ENCODE measurements at places on chromosomes 13 and 19.
A peak's percentile ranks its signal among the peaks of the same experiment; 100 is the strongest.

DNA sequence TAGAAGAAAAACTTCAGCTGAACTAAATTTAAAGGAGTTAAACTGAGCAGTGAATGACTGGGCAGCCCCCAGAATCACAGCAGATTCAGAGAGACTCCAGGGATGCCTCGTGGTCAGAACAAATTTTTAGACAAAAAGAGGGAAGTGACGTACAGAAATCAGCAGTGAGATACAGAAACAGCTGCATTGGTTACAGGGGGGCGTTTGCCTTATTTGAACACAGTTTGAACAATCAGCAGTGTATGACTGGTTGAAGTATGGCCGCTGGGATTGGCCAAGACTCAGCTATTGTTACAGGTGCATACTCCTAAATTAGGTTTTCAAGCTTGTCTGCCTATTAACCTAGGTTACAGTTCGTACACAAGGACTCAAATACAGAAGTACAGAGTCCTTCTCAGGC is 2.2 kb upstream of the SPRYD7 start:
- no peak for DNase-seq

DNA sequence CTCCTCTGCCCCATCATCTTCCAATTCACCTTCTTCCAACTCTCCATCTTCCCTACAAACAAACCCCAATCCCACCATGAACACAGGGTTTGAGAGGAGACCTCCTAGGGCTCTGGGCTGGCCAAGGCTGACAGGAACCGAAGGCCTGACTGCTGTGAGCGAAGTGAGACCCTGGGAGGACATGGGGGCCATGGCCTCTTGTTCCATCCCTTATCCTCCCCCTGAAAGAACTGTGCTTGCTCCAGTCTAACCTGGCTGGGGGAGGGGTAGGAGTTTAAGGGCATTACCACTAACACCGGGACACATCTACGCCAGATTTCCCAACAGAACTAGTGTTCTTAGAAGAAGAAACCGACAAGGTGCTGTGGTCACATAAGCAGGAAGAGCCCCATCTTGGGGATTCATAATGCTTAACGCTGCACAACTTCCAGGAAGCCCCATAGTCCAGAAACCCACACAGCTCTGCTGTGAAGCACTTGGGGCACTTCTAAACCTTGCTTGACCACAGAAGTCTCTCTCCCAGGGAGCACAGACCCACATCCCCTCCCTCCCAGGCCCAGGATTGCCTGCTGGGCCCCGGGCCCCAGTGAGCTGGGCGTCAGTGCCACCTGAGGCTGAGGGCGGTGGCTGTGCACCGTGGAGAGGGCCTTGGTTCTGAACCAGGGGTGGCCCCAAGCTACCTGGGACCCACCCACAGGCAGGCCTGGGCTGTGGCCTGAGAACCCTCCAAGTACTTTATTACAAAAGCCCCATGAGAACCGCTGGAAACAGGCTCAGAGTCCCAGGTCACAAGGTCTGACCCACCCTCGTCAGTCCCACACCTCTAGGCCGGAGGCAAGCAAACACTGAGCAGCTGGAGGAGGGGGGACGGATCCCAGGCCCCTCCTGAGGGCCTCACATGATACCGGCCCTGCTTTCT is 18.8 kb downstream of the ZC3H4 start:
- DNase-seq, result no peak

DNA sequence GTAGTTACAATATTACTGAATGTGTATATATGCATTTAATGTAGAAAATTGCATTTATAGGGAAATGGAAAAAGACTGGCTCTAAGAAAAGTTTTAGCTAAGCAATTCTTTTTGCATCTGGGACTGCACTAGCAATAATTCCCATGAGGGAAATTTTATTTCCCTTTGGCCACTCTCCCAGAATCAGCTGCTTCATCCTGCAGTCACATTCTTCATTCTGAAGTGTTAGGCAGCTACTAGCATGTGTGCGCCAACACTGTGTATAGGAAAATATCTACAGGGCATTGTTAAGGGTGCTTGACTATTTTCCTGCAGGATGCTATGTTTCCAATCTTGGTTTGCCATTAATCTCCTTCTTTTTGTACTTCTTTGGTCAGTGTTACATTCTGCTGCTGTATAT is 312.8 kb upstream of the PCDH20 start:
- no peak for DNase-seq

GRCh38 chr19:41626278-41626677 is 596 bp downstream of the CEACAM4 start:
- no peak for DNase-seq

- DNase-seq, result no peak
These were observed 1.8 kb downstream of the MBNL2 start for GRCh38 chr13:97223711-97224541.

DNA sequence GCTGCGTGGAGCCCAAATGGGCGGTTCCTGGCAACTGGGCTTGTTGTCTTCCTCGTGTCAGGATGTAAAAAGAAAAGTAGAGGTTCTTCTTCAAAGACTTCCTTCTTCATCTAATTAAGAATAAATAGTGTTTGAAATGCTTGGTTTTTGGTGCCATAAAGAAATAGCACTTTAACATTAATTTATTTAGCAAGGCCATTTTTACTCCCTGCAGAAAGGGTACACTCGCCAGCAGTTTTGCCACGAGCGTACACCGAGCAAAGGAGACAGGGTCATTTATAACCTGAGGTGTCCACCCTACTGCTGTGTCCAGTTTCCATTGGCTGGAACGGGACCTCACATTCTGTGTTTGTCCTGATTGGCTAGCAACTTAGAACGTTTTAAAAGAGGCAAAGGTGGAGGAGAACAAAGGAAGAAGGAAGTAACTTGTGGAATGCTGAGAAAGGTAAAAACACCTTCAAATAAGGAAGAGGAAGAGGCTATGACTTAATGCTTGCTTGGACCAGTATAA is 21.8 kb upstream of the OR10H1 start:
- DNase-seq, result no peak

GRCh38 chr19:44142059-44142433 is 692 bp downstream of the ZNF234 start:
- DNase-seq, result no peak

- no peak for DNase-seq
These were observed 15.7 kb downstream of the TMEM143 start for GRCh38 chr19:48348045-48348444.

DNA sequence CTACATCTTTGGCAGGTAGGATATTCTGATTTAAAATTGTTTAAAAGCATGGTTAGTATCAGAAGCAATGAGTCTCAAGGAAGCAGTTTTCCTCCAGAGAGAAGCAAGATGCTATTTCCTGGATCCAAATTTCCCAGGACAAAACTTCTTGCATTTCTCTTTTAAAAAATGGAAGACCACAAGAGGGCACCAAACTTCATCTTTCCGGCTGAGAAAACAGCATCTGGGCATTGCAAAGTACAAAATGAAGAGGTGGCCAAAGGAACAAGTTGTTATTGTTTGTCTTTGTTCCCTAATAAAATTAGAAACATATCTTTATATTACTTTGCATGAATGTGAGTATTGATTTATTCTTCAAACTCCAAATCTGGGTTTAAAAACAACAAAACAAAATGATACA is 60.0 kb upstream of the LRCH1 start:
- no peak for DNase-seq

- no peak for DNase-seq
These were observed 11.0 kb downstream of the PAF1 start for GRCh38 chr19:39379865-39380396.

- no peak for DNase-seq
These were observed 24.6 kb upstream of the ATP8A2 start for GRCh38 chr13:25347151-25347550.

DNA sequence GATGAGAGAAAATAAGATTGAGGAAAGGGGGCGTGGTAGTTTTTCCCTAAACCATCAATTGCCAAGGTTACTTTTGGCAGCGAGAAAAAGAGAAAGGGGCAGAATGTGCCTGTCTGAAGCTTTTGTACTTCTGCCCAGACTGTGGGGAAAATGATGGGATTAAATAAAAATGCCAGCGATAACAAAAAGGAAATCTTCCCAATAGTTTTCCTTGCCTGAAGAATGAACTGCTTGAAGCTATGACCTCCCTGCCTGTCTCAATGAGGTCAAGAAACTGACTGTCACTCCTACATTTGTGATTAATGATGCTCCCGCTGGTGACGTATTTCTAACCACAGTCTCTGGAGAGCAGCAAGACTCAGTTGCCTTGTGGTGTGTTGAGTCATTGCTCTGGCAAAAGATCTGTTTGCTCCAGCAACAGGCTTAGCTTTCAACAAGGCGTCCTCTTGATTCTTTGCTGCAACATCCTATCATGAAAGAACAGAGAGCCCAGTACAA is 1051.5 kb downstream of the DIAPH3 start:
- DNase-seq, result no peak

DNA sequence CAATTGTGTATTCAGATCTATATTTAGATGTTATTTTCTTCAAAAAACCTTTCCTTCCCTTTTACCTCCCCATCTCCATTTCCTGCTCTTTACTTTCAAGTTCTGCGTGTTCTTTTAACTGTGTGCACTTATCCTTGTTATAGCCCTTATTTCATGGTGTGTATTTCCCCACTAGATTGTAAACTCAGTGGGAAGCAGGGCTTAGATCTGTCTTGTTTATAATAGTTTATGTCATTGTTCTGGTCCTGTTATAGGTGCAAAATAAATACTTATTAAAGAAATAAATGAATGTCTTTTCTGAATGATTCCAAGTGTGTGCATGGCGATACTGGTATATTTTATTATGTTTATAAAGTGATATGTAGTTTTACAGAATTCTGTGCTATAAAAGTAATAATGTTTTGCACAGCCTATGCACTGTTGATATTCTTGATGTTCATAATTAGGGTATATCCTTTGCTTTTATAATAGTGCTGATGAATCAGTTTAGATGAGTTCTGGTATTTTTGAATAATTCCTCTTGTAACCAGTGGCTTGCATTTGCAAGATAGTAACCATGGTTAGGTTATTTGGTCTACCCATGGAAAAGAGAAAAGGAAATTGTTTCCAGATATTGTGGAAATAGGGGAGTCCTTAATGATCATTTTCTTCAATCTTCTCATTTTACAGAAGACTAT is 12.1 kb downstream of the NDFIP2 start:
- no peak for DNase-seq

DNA sequence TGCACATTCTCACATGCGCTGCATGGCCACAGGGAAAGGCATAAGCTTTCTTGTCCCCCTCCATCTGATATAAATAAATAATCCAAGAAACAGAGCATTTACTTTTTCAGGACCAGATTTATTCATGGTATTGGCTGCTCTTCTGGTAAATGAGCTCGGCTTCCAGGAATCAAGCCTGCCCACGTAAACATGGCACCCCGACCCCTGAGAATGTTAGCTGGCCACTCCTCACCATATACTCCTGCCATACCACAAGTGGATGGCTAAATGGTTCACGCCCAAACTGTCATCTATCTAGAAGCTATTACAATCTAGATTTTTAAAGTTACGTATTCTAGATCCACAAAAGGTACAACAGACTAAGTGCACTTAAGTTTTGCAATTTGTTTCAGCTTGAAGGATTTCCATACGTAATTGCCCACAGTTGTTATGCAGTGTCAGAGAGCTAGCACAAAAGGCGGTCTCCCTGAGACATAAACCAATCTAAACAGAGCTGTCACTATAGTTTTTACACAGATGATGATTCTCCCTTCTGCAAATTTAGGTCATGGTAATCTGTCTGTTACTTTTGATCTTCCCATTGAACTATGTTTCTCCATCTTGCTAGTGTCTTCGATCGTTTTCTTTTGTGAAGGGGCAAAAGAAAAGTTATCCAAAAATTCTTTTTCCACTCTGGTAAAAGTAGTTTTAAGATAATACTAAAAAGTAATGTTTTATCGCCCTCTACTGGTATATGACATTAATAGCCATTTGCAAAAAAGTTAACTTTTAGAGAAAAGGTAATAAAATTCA is 16.2 kb upstream of the FOXO1 start:
- no peak for DNase-seq

DNA sequence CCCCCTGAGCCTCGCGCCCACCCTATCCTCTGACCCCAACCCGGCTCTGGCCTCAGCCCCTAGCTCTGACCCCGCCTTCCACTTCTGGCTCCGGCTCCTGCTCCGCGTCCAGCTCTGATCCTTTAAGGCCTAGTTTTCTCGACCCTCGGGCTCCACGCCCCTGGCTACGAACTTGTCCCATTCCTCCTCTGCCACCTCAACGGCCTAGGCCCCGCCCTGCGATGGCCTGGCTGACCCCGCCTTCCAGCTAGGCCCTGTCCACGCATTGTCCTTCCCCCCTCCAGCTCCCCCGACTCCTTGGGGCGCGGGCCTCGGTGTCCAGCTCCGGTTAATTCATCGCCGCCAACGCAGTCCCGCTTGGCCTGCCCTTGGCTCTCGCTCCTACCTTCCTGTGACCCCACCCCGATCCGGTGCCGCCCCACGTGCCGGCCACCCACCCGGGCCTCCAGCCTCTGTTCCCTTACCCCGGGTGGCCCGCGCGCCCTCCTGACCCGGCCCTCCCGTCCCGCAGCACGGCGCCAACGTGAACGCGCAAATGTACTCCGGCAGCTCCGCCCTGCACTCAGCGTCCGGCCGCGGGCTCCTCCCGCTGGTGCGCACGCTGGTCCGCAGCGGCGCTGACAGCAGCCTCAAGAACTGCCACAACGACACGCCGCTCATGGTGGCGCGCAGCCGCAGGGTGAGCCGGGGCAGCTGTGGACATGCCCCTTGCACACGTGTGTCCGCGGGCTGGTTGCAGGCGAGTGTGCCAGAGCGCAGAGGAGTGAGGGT is 9.4 kb downstream of the BCL3 start:
- DNase-seq, result no peak

DNA sequence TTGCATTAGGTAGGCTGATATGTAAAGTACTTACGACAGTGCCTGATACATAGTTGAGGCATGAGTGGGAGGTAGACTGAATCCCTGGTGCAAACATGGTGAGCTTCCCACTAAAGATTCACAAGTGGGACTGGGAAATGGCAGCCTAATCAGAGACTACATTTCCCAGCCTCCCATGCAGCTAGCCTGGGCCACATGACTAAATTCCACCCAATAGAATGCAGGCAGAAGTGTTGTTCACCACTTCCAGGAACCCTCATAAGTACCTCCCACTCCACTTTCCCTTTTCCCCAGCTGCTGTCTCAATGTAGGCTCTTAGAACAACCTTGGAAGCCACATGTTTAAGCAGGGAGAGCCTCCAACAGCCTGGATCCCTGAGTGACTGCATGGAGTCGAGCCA is 104.9 kb downstream of the CACNA1A start:
- no peak for DNase-seq

DNA sequence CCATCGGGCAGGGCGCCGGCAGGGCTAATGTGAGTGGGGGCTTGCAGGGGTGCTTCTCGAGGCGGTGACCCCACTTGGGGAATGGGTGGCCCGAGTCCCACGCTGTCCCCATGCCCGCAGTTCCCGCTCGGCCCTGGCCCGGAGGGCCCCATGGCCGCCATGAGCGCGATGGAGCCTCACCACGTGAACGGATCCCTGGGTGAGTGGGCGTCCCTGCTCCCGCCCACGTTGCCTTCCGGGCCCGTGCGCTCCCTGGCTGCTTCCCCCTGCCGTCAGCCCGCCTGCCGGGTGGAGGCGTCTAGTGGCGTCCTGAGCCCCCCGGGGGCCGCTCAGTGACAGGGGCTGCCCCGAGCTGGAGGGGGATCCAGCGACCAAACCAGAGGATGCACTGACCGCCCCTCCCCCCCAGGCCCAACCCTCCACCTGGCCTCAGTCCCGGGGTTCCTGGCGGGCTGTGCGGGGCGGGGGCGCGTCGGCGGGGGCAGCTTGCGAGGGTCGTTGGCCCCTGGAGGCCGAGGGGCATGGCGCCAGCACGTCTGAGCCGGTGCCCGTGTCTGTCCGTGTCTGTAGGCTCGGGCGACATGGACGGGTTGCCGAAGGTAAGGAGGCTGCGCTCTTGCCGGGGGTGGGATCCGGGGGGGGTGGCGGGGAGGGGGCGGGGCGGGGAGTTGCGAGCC is 4.8 kb downstream of the ISYNA1 start:
- peak; percentile 36 for DNase-seq

Data from effector CD8-positive, alpha-beta T cell (primary cell).